ENCODE measurements at places on chromosomes 2 and 18.

GRCh38 chr18:54112356-54112755, 112.1 kb downstream of the MBD2 start:
- DNase-seq, result no peak

DNA sequence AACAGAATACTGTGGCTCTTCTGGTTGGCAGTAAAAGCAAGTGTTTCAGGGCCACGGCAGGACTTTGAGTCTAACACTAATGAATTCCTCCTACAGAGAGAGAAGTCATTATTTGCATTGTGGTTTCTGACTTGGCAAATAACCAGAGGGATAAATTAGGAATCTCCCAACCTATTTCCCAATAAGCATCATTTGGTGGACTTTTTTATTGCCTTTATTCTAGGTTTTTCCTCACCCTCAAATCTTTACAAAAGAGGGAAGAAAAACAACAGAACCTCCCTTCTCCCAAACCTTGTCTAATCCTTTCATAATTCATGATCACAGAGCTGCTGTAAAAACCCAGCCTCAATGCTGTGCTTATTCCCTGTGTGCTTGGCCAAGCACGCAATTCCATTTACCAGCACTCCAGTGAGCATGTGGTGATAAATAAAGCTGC, 179.7 kb downstream of the AGPS start:
- DNase-seq, result no peak

- DNase-seq, result no peak
These were observed 526.4 kb downstream of the DPP10 start for GRCh38 chr2:114968748-114969400.

DNA sequence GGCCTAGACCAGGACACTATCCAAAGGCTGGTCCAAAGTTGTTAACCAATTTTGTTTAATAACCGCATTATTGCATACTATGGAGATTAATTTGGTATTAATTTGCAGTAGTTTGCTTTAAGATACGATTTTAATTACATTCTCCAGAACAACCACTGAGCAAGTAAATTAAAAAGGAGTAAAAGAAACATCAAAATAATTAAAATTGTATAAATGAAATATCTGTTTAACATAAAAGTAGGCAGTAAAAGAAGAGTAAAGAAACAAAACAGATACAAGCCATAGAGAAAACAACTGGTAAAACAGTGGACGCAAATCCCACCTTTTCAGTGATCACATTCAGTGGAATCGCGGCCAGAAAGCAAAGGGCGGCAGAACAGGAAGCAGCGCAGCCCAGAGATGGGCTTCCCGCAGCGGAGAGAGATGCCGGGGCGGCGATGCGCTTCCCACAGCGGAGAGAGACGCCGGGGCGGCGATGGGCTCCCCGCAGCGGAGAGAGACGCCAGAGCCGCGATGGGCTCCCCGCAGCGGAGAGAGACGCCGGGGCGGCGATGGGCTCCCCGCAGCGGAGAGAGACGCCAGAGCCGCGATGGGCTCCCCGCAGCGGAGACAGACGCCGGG, 176.8 kb downstream of the RTP5 start:
- DNase-seq, result no peak

DNA sequence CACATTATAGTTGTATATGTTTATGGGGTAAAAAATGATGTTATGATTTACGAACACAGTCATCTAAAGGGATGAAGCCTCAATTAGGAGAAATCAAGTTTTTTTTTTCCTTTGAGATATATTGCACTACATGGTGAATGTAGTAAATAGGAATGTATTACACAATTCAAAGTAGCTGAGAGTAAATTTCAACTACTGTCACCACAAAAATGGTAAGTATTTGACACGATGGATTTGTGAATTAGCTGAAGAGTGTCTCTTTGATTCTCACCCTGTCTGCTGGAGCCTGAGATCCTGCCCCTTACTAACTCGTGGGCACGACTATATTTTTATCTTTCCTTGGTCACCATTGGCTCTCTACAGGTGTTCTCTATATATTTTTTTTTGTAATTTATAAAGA, 540.4 kb upstream of the DSEL start:
- DNase-seq, result no peak

DNA sequence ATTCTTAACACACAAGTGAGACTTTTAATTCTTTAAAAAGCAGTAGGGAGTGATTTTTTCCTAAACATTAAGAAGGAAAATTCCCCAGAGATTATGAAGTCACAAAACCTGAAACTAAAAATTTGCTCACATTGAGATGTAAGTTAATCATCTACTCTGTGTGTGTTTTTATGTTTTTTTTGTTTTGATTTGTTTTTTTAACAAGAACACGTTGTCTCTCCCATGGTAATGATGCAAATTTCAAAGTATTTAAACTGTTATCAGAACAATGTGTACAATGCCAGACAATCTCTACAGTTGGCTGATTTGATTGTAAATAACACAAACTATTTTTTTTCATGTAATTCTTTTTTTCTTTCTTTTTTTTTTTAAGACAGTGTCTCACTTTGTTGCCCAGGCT, 71.5 kb downstream of the COLEC12 start:
- no peak for DNase-seq

GRCh38 chr2:108079736-108080135, 93.4 kb downstream of the SLC5A7 start:
- DNase-seq, result no peak

DNA sequence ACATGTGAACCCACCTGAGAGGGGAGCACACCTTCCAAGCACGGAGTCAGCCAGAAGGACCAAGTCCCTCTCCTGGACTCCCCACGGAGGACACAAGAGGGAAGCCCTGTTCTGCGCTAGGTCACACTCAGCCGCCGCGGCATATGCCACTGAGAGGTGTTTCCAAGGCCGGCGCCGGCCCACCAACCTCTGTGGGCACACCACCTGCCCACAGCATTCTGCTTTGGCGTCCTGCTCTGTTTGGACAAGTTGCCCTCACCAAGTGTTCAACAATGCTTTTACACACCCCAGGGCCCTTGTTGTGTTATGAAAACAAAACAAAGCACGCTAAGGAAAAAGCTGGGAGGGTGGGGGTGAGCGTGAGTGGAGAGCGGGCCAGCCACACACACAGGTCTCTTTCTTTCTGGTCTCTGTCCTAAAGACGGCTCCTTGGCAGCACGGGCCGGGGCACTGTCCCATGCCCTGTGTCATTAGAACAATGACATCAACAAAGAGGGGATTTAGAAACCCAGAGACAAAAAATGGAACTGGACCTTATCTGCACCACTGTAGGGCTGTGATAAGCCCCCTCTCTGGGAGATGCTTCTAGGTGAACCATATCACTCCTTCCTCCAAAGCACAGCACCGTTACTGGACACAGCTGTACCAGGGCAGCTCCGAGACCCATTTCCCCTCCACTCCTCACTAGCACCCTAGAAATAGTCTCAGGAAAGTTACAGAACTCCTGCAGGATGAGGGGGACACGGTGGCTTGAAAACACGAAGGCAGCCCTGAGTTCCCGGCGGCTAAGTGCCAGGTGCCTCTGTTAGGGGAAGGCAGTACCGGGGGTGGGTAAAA, 17.0 kb downstream of the SMAD7 start:
- no peak for DNase-seq

GRCh38 chr18:63138436-63139340, 180.9 kb downstream of the BCL2 start:
- DNase-seq, result no peak

GRCh38 chr18:75246721-75247610, 36.4 kb downstream of the TSHZ1 start:
- no peak for DNase-seq

DNA sequence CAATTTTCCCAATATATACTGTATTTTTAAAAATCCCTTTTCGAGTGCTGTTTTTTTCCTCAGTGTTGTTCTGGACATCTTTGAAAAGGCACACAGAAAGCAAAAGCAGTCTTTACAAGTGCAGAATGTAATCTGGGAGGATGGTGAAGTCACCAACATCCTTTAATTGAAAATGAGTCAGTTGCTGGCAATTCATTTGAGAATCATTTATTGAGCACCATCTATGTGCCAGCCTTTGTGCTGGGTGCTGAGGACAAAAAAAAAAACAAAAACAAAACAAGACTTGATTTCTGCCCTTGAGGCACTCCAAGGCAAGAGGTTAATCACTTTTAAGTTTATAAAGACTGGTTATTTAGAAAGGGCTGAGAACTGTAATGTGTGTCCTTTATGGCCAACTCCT, 46.7 kb upstream of the ACVR1 start:
- DNase-seq, result no peak

- no peak for DNase-seq
These were observed 11.8 kb downstream of the MYO3B start for GRCh38 chr2:170189757-170190156.

GRCh38 chr18:11052800-11053199, 96.6 kb downstream of the PIEZO2 start:
- no peak for DNase-seq

DNA sequence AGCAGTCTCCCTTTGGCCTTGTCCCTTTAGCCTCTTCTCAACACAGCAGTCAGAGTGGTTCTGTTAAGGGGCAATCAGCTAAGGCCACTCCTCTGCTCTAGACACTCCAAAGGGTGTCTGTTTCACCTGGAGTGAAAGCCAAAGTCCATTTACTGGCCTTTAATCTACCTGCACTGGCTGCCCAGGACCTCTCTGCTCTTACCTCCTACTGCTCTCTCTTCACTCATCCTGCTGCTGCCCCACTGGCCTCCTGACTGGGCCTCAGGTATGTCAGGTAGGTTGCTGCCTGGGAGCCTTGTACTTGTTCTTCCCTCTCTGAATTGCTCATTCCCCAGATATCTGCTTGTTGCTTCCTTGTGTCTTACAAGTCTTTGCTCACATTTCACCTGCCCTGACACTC, 68.2 kb downstream of the PIKFYVE start:
- no peak for DNase-seq

GRCh38 chr2:181655519-181655918, 1.4 kb downstream of the CERKL start:
- no peak for DNase-seq
